A172 (cell line): ENCODE measurements at places on chromosomes 12 and 14.

GRCh38 chr12:32217354-32218310 is 111.0 kb downstream of the BICD1 start:
- DNase-seq = peak; percentile 79

GRCh38 chr12:7411343-7411742 is 32.6 kb downstream of the CD163L1 start:
- no peak for DNase-seq

GRCh38 chr14:51993285-51993920 is 4.1 kb downstream of the RTRAF start:
- DNase-seq = no peak

GRCh38 chr12:103561174-103561573 is 25.9 kb upstream of the STAB2 start:
- peak; percentile 50 for DNase-seq

DNA sequence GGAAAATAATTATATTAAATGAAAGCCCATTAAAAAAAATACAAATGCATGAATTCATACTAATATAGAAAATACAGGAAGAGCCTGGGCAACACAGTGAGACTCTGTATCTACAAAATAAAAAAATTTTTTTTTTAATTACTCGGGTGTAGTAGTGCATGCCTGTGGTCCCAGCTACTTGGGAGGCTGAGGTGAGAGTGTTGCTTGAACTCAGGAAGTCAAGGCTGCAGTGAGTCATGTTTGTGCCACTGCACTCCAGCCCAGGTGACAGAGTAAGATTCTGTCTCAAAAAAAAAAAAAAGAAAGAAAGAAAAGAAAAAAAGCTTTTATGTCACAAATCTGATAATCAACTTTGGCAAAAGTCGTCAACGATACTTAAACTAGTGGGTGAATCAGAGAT is 80.6 kb upstream of the PLEKHA5 start:
- DNase-seq = peak; percentile 55

DNA sequence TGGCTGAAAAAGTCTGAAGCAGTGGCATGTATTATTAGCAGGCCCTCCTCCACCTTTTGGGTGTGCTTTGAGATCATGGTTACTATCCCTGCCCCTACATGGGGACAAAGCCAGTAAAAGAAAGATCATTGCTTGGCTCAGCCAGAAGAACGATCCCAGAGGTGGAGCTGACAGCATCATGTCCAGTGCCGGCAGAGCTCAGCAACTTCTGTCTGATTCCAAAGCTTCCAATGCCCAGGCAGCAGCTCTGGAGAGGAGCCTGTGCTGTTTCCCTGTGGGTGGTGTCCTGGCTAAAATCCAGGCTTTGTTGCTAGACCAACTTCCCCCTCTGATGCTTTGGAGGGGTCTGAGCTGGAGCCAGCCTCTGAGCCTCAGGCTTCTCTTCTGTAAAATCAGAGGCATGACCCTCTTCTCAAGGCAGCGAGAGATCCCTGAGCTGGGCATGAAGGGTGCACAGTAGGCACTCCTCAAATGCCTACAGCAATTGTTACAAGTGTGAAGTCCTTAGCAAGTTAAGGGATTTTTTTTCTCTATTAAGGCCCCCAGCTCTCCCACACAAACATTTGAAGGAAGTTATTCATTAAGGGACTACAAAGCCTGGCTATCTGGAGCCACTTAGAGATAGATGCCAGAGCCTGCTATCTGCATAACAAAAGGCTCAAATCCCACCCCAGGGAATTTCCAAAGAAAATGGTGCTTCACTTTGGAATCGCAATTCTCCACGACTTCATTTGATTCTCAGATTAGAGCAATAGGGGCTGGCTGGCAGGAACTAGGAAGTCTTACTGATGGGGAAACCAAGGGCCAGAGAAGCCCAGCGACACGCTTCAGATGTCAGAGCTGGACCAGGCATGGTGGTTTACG is 10.9 kb upstream of the GSC start:
- no peak for DNase-seq

DNA sequence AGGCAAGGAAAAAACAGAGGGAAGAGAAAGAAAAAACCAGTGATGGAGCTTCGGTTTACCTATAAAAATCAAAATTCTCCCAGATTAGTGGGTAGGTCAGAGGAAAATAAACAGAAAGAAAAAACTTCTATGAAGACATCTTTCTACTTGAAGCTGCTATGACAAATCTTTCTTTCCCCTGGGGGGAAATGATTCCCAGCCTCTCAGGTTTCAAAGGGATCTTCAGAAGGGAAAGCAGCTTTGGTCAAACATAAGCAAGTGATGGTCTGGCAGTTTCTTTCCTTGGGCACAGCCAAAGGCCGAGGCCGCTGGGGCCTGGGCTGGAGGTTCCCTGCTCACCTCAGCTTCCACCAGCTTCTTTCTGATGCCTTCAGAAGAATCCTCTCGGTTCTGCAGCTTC is 104.5 kb downstream of the PRKAB1 start:
- no peak for DNase-seq

DNA sequence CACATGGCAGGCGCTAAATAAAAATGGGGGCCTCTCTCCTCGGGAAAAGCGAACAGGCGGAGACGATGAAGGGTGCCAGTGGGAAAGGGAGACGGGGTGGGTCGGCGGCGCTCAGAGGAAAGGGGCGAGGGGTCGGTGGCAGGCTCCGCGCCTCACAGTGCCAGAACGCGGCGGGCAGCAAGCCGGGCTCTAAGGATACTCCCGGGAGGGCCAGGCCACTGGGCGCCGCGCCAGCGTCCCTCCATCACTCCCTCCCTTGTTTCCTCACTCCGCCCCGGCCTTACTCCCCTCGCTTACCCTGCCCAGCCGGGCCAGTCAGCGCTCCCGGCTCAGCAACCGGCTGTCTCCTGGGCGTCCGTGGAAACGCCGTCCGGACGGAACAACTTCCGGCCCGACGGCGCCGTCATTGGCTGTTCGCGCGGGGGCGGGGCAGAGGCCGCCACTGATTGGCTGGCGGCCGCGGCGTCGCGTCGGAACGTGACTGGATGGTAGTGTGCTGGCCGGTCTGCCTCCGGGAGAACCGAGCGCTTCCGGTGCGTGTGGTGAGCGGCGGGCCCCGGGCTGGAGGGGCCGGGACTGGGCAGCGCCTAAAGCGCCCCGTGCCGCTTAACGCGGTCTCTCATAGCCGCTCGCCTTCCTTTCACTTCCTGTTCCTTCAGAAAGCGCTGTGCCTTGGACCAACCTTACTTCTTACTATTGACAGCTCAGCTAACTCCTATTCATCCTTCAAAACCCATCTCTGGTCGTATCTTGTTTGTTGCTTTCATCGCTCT is 53.0 kb downstream of the SLC25A47 start:
- peak; percentile 77 for DNase-seq

GRCh38 chr12:124764870-124765580 is 98.6 kb downstream of the SCARB1 start:
- peak; percentile 35 for DNase-seq

DNA sequence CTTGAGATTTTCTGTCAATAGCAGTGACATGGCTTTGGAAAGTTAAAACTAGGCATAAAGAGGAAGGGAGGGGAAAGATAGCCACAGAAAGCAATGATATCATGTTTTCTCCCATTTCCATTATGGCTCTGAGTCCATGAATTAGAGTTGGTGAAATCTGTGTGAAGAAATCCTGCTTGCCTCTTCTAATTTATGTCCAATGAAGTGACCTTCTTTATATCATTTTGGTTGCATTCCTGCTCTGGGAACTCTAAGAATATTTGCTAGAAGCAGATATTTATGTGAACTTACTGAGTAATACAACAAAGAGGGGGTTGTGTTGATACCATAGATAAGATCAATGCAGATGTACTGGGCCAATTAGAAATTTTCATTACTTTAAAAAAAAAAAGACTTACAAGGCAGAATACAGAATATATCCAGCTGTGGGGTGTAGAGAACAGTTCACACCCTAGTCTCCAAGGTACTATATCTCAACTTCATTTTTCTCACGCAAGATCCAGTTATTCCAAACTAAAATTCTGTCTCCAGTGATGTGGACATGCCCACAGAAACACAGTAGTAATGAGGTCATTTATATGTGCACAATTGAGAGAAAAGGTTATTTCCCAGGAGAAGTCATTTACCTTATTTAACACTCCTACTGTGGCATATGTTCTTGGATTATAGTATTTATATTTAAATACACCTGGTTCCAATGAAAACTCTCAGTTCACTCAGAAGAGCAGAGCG is 51.5 kb upstream of the KCNJ8 start:
- DNase-seq = no peak
